ENCODE measurements at places on chromosomes 12 and 14. TPM values are rescaled to one million over a fixed set of nuclear protein-coding genes. Genes with fewer than 3 reads are reported as not detected.

GRCh38 chr12:11321980-11322379, 11.7 kb upstream of the PRB4 start:
- no peak for DNase-seq

DNA sequence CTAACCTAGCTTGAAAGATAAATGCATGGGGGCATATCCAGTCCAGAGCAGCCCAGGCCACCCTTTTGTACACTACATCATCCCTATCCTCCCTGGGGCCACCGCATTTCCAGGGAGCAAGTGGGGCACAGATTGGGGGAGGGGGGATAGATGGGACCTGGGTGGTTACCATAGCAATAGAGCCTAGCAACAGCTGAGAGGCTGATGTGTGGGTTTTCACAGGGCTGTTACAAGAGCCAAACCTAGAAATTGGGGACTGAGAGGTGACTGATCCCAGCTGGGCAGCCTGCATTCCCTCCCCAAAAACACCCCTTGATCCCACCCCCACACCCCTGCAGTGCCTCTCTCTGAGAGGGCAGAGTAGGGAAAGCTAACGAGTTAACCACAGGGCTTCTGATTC, 3.7 kb upstream of the ZNF384 start:
- no peak for DNase-seq

- peak; percentile 54 for DNase-seq
Measured at GRCh38 chr12:26293612-26294011, 98.2 kb downstream of the SSPN start.

DNA sequence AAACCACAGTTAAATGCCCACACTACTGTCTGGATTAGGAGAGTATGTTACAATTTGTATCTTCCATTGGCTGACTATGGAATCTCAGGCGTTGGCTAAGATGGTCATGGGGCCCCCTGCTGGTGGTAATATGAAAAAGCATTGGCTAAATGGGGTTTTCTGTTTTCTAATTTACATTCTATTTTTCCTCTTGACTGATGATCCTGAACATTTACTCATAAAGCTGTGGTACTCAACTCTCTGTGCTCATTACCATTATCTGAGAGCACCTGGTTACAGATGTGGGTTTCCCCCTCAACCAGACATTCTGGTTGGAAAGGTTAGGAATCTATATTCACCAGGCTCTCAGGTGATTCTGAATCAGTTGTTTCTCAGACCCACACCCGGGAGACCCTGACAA, 64.8 kb downstream of the WSCD2 start:
- no peak for DNase-seq

GRCh38 chr12:50387972-50388478, 8.4 kb downstream of the FAM186A start:
- DNase-seq: no peak

DNA sequence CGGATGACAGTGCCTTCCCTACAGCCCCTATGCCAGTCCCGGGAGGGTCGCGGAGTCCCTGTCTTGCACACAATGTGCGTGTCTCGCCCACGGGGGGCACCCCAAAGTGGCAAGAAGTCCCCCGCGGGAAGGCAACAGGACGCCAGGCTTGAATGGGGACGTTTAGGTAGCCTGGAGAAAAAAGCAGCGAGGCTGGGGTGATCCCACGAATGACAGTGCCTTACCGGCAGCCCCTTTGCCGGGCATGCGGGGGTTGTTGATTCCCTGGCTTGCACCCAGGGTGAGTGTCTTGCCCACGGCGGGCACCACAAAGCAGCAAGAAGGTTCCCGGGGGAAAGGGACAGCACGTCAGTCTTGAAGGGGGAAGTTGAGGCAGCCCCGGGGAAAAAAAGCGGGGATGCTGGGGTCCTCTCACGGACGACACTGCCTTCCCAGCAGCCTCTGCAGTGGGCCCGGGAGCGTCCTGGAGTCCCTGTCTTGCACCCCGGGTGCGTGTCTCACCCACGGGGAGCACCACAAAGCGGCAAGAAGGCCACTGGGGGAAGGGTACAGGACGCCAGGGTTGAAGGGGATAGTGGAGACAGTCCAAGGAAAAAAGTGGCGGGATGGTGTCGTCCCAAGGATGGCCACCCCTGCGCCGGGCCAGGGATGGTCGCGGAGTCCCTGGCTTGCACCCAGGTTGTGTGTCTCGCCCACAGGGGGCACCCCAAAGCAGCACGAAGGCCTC, 156.8 kb upstream of the ALG10B start:
- no peak for DNase-seq

- no peak for DNase-seq
Measured at GRCh38 chr12:122659579-122659978, 43.6 kb downstream of the HCAR2 start.

DNA sequence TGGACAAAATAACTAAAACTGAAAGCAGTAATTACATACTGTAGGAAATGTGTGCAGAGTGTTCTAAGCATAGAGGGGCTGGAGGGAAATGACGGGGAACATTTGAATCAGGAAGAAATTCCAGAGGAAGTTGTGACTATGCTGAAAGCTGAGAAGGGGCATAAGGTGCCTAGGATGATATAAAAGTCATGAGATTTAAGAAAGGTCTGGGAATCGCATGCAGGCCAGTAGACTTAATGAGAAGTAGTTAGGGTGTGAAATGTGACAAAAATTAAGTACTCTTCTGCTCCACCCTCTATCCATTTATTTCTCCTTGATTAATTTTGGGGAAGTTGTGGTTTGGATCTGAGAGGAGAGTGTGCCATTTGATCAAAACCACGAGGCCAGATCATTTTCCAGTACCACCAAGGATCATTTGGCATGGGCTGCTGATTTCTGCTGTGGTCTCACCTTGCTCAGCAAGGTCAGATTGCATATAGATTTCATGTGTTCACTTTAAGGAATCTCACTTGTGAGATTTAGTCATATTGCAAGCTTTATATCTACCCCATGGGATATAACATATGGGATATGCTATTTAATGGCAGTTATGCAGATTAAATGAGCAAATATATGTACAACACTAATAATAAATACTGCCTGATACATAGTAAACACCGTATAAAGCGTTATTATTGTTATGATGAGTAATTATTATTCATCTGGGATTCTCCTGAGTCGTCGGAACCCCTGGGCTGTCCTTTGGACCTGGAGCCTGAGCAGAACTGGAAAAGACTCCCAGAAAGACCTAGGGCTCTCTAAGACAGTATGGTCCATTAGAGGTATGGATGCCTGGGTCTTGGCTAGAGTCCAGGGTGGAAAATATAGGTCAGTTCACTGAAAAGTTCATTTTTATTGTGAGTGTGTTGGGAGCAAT, 72.3 kb downstream of the SRGAP1 start:
- DNase-seq: peak; percentile 43

- no peak for DNase-seq
Measured at GRCh38 chr12:15393995-15394394, 71.7 kb downstream of the PTPRO start.

DNA sequence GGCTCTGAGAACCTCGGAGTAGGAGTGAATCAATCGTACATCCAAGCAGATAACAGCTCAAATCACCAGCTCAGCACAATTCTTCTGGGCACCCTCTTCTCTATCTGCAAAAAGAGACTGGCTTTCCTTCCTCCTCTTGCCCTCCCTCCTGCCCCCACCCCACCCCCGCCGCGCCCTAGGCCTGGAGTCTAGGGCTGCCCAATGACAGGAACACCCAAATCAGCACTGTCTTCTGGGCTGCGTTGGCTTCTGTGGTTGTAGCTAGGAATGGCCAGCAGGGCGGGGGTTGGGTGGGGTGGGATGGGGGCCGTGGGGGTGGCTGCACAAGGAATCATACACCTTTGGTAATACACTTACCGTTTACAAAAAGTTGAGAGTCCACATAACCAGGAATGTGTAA, 28.0 kb upstream of the TMCC3 start:
- no peak for DNase-seq

- DNase-seq: no peak
Measured at GRCh38 chr12:115708801-115709200, 568.7 kb downstream of the MED13L start.

DNA sequence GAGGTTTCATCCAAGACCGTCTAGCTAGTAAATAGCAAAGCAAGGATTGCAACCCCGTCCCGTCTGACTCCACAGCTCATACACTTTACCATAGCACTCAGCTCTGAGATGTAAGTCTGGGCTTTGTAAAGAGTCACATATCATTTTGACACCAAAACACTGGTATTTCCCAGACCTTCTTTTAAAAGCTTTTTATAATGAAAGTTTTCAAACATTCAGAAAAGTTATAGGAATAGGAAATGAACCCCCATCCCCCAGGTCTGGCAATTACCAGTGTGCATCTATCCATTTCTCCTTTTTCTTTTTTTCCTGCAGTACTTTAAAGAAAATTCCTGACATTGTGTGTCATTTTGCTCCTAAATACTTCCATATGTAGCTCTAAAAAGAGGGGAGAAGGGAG, 183.6 kb upstream of the CCND2 start:
- no peak for DNase-seq

NELL2 gene
- total RNA-seq: not detected

EML5 gene
- 0.03 TPM for total RNA-seq

KDM2B gene
- total RNA-seq: 22.0 TPM

SLC7A8 gene
- total RNA-seq: not detected

EIF2B2 gene
- 43.5 TPM for total RNA-seq

MBIP gene
- 16.7 TPM for total RNA-seq

CS gene
- total RNA-seq: 65.7 TPM

AQP2 gene
- not detected for total RNA-seq

Measured in SJSA1 (cell line).